ENCODE measurements at places on chromosomes 2 and 18.

DNA sequence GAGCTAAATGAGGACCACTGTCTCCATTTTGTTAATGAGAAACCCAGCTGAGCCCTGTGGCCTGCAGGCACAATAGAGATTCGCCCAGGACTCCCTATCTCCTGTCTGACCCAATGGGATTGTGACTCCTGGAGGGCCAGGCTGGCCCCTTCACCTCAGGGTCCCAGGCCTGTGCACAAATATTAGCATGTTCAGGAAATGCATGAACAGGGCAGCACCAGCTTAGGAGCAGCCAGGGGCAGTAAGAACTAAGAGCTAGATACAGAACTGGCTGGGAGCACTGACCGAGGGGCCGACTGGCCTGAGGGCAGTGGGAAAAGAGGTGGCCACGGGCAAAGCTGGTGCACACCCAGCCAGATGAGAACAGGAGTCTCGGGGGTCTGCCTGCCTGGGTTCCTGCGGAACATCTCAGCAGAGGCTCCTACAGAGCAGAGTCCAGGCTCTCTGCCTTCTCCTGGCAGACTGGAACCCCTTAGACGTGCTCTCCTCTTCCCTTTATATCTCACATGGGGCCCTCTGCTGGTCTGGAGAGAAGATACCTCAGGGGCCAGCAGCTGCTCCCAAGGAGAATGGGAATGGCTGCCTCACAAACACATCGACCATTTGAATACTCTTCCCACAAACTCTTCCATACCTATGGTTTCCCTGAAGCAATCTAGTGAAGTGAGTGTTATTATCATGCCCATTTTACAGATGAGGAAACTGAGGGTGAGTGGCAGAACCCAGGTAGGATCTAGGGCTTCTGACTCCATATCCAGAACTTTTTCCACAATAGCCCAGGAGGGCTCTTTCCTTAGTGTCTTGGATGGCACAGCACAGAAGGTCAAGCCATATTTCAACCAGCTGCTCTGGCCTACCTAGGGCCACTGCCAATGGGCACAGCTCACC, 77.6 kb upstream of the OTOF start:
- DNase-seq = no peak

- no peak for DNase-seq
These were observed 69.8 kb downstream of the ARHGEF33 start for GRCh38 chr2:38959466-38959865.

- DNase-seq = no peak
These were observed 1400.4 kb downstream of the SUCLG1 start for GRCh38 chr2:83058683-83059082.

GRCh38 chr18:78876868-78877267, 102.8 kb upstream of the SALL3 start:
- no peak for DNase-seq

DNA sequence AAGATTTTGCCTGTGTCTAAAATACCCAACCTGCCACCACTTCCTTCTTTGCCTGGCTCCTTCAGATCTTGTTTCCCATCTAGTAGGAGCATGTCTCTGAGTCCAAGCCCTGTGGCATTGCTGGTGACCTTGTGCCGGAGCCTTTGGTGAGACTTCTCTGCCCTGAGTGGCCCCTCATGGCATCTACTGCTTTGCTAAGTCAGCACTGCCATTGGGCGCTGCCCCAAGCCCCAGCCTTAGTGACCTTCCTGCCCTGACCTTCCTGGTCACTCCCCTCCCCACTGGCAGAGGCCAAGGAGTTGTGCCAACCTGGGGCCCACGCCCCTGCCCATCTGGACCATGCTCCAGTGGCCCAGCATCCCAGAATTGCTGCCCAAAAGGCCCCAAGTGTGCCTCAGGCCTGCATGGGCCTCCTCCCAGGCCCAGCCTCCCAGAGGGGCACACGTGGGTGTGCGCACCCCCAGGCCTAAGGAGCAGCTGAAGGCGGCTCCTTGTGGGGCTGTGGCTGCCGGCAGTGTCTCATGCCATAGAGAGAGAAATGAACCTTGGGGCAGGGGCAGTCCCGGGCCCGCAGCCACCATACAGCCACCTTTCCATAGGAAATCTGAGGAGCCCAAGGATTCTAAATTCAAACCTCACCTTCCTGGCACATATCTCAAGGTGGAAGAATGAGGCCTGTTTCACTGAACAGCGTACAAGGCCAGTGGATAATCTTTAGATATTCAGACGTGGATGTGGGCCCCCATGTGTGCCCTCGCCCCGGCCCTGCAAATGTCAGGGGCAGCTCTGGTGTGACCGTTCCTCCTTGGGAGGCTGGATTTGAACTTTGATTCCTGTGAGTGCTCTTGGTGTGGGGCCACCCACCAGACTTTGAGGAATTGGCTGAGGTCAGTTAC, 100.2 kb upstream of the SLC66A3 start:
- DNase-seq = no peak

GRCh38 chr2:219724628-219725027, 97.2 kb downstream of the SLC4A3 start:
- no peak for DNase-seq

- no peak for DNase-seq
These were observed 199.8 kb downstream of the FAM210A start for GRCh38 chr18:13526519-13526918.

DNA sequence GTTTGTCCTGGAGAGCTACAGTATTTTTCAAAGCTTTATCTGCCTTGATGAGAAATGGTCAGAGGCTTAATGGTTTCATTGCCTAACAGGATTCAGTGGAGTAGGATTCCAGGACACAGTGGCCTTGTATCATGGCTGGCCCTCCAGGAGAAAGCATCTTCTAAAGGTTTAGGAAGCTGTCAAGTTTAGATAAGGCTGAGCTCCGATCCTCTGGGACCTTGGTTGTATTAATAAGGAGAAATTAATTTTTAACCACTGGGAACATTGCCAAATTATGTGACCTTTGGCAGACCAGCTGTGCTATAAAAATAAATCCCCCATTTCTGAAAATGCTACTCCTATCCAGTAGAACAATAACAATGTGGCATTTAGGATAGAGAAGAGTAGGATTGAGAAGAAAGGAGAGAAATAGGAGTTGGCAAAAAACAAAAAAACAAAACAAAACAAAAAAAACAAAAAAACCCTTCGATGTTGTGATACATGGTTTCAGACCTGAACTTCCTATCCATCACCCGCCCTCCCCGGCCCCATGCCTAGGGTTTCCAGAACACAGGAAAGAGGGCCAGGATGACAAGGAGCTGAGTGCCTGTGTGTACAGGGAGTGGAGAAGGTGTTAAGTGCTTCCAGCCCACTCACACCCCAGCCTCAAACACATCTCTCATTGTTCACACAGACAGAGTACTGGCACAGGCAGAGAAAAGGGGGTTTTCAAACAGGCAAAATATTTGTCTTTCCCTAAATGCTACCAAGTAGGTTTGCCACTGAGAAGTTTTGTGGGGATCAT, 6.3 kb downstream of the NRP2 start:
- DNase-seq = no peak

DNA sequence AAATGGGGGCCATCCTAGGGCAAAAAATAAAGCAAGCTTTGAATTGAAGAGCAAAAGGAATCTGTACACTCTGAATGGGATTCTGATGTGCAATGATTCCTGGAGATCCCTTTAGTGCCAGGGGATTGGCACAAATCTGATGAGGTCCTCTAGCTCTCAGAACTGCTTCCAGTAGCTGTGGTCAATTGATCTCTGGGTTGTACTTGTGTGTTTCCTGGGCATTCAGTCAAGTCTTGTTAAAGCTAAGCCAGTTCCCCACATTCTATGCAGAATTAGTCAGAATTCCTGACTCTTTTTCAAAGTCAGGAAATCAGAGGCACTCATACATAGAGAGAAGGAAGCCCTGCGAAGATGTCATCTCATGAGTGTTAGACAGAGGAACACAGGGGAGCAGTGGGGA, 161.3 kb downstream of the DNER start:
- DNase-seq = no peak

DNA sequence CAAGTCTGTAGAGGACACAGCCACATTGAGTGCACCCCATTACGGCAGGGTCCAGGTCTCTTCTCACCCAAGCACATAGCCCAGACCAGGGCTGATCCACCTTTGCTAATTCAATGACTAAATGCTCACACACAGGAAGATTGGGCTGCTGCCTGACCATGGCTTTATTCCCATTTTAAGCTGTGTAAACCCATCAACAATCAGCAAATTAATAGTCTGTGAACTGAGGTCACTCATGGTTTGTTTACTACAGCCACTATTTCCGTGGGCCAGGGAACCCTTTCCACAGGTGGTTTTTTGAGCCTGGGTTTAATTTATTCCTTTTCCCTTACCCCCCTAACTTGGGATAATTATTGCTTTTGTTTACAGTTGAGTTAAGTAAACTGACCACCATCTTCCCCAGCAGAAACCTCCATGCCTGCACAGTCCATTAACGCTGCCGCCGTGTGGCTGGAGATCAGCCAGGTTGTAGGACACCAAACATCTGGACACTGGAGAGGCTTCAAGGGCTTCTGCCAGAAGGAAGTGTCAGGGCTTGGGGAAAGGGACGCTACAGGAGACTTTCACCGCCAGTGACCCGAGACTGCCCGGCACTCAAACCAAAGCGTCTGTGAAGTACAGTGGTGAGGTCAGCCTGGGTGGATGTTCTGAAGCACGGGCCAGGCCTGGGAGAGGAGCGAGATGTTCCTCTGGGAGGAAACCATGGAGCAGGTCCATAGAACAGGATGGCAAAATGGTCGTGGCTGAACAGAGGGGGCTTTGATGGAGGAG, 282.9 kb downstream of the DYSF start:
- no peak for DNase-seq

DNA sequence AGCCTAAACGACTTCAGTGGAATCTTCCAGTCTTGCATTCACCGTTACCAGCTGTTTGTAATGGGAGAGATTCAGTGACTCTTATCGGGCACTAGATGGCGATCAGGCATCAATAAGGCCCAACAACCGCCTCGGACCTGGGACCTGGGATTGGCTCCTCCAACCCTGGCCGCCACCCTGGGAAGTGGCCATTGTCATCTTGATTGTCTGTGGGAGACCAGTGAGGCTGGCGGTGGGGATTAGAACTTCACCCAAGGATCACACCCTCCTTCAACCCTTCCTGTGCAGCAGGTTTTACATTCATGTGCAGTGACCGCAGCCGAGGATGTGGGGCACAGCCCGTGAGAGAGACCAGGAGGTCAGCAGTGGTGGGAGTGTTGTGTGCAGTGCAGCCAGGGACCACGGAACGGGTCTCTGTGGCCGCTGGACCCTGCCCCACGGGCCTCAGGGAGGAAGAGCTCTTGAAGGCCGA, 85.3 kb downstream of the SPP2 start:
- no peak for DNase-seq

DNA sequence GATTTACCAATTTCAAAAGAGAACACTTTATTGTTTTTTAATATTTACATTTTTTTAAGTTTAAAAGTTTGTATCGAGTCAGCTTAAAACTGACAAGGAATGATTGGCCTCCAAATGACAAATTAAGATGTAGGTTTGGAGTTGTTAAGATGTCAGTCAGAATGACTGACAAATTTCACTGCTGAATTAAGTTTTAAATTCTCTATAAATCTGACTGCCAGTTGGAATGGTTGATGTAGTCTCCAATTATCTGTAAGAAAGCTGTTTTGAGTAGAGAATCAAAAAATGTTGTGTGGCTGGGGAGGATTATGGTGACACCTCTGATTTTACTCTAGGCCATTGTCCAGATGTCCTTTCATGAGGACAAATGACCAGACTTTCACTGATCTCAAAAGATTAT, 165.3 kb upstream of the CDH20 start:
- DNase-seq = no peak

- DNase-seq = no peak
These were observed 807.8 kb downstream of the DSC3 start for GRCh38 chr18:30234755-30235154.

GRCh38 chr18:3794537-3795348, 344.8 kb downstream of the TGIF1 start:
- no peak for DNase-seq

DNA sequence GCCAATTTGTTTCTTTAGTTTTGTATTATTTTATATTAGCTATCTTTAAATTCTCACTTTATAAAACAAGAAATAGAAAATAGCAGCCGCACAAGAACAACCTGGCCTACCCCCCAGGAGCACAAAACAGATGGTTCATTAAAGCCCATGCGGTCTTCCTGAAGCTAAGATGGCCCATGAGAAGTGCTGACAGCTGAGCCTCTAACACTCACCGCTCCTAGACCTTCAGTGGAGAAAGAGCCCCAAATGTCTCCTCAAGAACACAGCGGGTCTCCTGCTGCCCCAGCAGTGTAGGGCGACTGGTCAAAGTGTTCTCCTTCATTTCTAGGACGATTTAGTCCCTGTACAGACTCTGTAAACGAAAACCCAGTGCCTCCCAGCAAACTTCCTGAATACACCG, 45.1 kb downstream of the LPIN2 start:
- no peak for DNase-seq

- DNase-seq = no peak
These were observed 126.6 kb upstream of the KCNH7 start for GRCh38 chr2:162965191-162965590.

DNA sequence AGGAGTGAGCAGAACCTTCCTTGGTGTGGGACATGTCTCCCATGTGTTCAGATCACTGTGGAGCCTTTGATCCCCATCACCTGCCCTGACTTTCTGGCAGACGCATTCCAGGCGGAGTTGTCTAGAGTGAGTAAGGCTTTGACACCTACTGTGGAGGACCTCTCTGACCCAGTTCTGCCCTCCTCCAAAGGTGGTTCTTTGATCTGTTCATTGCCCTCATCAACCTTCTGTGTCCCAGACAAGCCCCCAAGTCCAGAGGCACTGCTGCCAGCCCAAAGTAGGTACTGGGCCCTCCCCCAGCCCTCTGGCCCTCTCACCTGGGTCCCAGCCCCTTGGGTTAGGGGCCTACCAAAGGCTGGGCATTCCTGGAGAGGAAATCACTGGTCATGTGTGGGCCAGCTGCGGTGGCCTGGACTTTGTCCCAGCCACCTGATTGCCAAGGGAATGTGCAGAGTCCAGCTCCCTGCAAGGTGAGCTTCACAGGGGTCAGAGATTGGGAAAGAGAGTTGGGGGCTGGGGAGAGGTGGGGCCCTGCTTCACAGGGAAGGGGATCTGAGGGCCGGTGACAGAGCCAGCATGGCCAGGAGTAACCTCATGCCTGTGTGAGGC, 12.1 kb upstream of the FAHD2A start:
- DNase-seq = no peak

DNA sequence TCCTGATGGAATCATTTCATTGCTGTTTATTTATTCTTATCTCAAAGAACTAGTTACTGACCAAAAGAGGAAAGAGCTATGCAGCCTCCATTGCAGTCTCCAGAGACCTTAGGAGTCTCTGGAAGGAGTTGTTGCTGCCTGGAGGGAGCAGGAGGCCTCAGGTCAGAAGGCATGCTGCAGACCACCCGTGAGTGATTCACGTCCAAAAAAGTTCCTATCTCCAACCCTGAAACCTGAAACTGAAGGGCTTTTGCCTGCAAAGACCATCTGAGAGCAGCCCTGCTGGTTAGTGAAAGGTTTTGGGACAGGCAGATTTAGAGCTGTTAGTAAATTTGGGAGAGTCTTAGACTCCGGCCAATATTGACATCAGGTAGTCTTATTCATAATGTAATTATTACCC, 29.1 kb downstream of the SLC25A52 start:
- no peak for DNase-seq

GRCh38 chr2:27148801-27149439, at the start of gene TCF23:
TCF23 (plus strand) TSS chr2:27149004; CDS start chr2:27149134, 130 bp downstream.
- no peak for DNase-seq
